Endodermal cell (in vitro differentiated cells): ENCODE measurements at places on chromosomes 3 and 15. TPM values are rescaled to one million over a fixed set of nuclear protein-coding genes. Genes with fewer than 3 reads are reported as not detected.

The CLRN1 gene
- not detected in 2 replicates for total RNA-seq

The SYNPR gene
- 0.18 TPM in 1 of 2 replicates, not detected in the other for total RNA-seq

The HRG gene
- total RNA-seq, result 0.40 TPM in 1 of 3 replicates, not detected in the others

The IL17RE gene
- total RNA-seq, result 1.2 to 1.8 TPM (median 1.2 TPM) in 3 replicates

GRCh38 chr15:101672298-101672697 lies 20.1 kb upstream of the TM2D3 start:
- H3K4me1 ChIP-seq, result peaks cover 3% of the 10 kb centered on the region
- H3K4me3 ChIP-seq, result no peak overlapping the region
- DNase-seq, result peak; percentile 67
- no peaks in the 10 kb centered on the region for H3K27me3 ChIP-seq
- no peak overlapping the region for H3K27ac ChIP-seq
- H3K36me3 ChIP-seq, result peaks cover 18% of the 10 kb centered on the region
